ENCODE measurements at places on chromosomes 12 and 14.

DNA sequence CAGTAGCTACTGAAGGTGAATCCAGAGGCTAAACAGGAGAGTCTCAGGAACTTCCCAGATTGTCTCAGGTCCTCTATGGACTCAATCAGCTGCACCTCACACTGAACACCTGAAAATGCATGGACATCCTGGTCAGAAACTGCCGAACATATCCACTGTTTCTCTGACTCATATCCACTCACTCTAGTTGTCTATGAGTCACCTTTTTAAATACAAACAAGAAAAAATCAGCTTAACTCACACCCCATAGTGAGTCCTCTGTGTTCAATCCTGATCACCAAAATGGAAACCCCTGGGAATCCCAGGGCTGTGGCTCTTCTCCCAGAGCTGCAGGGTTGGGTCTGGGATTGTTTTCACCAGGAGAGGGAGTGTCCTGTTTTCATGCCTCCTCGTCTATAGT is 556.7 kb downstream of the TMEM121 start:
- DNase-seq: no peak

DNA sequence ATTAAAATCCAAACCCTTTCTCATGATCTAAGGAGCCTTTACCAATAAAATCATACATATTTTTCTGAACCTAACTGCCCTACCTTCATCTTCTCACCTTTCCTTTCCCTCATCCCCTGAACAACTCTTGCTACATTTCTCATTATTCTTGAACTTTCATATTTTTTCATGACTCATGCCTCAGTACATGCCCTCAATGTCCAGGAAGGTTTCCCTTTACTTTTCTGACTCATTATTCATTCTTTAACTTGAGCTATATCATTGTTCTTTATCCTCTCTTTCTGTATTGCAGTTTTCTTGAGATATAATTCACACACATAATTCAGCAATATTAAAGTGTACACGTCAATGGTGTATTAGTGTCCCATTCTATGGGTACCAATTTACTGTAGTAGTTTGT is 231.0 kb downstream of the ALG10B start:
- DNase-seq: no peak

GRCh38 chr12:87678453-87678852 is 350.7 kb downstream of the C12orf50 start:
- no peak for DNase-seq

DNA sequence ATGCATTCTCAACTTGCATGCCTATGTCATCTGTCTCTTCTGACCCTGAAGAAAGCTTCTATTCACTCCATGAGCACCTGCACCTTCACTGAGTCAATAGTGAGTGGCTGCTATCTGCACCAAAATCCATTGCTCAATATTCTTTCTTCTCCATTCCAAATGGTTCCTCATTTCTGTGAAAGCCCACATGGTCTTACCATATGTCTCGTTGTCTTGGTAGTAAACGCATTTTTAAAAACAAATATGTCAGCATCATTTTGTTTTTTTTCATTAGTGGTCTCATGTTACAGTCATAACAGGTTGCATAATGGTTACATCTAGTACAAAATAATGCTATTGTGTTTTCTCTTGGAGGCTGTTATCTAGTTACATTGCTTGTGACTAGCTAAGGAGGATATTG is 106.9 kb upstream of the CPM start:
- no peak for DNase-seq

DNA sequence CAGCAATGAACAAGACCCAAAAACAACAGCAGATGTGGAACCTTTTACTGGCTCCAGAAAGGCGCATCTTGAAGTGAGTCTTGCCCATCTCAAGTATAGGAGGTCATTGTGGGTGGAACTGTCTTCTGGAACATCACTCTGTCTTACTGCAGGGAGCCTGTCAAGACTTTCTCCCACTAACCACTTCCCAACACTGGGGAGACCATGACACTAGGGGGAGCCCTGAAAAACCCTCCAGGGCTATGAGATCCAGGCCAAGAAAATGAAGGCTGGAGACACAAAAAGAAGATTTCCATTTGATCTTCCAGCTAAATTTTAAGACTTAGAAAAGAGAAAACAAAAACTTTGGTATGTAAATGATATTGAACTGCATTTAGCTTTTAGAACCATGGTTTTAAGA is 13.5 kb upstream of the ATG14 start:
- no peak for DNase-seq

DNA sequence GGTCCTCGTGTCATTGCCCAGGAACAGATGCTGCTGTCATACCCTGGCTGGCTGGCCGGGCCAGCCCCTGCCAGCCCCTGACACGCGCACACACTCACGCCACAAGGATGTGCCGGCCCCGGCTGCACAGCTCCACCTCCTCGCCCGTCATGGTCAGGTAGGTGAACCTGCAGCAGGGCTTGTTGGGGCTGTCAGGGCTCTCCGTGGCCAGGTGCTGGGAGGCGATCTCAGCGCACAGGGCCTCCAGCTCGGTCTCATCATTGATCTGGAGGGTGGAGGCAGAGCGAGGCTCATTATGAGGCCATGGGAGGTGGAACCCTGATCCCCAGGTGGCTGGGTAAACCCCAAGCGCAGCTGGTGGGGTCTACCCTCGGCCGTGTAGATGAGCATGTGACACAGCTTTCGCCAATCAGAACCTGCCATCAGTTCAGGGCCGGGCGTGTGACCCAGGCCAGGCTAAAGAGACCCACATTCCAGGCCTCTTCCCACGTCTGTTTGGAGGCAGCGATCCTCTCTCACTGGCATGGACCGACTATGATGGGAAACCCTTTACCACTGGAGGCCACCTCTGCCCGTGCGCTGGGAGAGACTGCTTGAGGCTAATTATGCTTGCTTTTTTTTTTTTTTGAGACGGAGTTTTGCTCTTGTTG is 38.8 kb downstream of the TRAFD1 start:
- no peak for DNase-seq

GRCh38 chr14:85881935-85882334 is 352.0 kb downstream of the FLRT2 start:
- DNase-seq: no peak

DNA sequence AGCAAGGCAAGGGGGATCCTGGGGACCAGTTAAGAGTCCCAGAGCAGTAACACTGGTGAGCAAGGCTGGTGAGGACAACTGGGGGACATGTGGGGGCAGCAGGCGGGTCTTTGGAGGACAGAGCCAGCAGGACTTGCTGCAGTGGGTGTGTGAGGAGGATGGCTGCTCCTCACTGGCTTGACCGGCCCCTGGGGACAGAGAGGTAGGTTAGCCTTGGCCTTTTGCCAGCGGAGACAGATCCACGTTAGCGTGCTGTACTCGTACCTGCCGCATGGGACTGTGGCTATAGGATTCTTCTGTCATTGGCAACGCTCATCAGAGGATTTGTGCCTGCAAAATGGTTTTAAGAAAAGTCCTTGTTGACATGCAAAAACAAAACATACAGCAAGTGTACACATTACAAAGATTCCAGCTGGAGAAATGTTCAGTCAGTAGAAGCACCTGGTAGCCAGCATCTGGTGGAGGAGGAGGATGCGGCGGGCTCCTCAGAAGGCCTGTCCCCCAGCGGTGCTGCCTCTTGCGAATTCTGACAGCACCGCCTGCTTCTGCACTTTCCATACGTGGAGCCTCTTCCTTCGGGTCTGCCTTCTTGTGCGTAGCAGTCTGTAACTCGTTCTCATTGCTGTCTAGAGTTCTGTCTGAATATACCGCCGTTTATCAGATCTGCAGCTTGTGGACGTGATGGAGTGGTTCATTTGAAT is 91.3 kb downstream of the EP400 start:
- DNase-seq: no peak

DNA sequence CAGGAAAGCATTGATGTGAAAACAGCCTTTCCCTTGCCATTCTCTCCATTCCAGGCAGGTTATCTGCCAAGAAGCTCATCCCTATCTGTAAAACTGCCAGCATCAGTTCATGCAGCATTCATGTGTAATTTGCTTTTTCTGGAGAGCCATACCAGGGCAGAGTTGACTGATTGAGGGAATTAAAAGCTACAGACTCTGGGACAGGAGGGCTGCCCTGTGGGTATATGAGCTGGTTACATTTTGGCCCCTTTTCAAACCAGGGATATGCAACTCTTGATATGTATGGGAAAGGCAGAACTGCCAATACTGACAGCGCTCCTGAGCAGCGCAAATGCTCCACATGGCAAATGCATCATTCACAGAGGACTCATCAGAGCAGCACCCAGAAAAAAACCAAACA is 53.7 kb downstream of the SYT1 start:
- no peak for DNase-seq

- no peak for DNase-seq
Measured at GRCh38 chr12:76080017-76080728, 4.3 kb downstream of the NAP1L1 start.

GRCh38 chr12:75390156-75390898 is 562 bp upstream of the GLIPR1L2 start:
- DNase-seq: no peak

GRCh38 chr12:96034621-96035282 is 635 bp downstream of the LTA4H start:
- DNase-seq: no peak

DNA sequence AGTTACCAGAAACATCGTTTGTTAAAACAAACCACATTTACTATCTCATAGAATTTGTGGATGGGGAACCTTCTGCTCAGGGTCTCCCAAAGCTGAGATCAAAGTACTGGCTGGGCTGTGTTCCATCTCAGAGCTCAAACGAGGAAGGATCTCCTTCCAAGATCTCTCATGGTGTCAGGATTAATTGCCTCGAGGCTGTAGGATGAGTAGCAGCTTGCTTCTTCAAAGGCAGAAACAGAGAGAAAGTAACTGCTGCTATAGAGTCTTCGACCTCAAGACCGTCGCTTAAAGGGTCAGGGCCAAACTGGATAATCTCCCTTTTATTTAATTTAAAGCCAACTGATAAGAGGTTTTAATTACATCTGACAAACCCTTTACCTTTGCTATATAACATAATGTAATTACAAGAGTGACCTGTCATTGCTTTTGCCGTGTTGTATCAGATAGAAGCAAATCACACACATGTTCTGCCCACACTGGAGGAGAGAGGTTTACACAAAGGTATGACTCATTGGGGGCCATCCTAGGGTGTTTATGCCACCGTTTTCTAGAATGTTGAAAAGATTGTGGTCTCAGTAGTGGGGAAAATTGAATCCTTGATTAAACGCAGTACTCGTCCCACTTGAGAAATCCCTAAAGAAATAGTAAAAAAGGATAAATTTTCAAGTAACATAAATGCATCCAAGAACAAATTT is 868.8 kb upstream of the TMEM132C start:
- DNase-seq: no peak

DNA sequence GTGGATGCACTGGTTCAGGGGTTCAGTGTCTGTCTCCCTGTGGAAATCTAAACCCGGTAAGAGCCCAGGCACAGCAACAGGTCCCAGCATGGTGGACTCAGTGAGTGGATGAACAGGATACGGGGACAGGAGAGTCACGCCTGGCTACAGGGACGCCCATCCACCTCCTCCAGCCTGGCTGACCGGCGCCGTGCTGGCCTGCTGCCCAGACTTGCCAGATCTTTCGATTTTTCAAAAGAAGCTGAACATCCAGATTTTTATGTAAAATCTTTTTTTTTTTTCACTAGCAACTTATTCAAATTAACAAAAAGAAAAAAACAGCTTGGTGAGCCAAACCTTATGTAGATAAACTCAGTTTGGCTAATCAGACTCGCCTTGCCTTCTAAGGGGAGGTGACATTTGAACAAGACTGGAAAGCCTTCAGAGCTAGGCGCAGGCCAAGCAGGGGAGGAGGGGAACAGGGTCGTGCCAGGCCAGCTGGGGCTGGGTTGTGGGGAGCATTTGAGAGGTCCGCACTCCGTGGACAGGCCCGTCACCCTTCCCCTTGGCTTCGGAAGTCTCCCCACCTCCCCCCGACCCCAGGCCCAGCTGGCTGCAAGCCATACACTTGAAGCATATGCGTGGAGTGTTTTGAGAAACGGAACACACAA is 87.8 kb upstream of the NCOR2 start:
- DNase-seq: peak; percentile 72

GRCh38 chr14:80356413-80356812 is 145.1 kb upstream of the DIO2 start:
- no peak for DNase-seq

DNA sequence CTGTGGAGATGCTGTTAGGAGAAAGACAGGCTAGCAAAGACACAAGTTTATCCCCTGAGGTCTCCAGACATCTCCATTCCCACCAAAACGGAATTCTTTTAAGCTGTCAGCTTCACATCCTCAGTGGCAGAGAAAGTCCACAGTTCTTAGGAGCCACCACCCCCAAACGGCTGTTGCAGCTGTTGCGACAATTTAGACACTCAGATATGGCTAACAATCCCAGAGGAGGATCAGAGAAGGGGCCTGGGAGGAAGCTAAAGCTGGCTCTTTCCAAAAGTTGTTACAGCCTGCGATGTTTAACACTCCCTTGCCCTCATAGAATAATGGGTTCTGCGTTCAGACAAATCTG is 1.9 kb upstream of the ATP5MC2 start:
- no peak for DNase-seq

- no peak for DNase-seq
Measured at GRCh38 chr12:20458011-20458410, 89.7 kb downstream of the PDE3A start.

DNA sequence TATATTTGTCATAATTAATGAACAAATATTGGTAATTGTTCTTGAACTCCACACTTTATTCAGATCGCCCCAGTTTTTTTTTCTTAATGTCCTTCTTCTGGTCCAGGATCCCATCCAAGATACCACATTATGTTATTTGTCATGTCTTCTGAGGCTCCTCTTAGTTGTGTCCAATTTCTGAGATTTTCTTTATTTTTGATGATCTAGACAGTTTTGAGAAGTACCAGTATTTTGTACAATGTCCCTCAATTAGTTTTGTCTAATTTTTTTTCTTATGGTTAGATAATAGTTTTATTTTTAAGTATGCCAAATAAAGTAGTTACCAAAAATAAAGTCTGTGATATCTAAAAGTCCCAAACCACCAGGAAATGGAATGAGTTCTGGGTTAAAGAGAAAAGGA is 440.8 kb upstream of the ATP2B1 start:
- no peak for DNase-seq

DNA sequence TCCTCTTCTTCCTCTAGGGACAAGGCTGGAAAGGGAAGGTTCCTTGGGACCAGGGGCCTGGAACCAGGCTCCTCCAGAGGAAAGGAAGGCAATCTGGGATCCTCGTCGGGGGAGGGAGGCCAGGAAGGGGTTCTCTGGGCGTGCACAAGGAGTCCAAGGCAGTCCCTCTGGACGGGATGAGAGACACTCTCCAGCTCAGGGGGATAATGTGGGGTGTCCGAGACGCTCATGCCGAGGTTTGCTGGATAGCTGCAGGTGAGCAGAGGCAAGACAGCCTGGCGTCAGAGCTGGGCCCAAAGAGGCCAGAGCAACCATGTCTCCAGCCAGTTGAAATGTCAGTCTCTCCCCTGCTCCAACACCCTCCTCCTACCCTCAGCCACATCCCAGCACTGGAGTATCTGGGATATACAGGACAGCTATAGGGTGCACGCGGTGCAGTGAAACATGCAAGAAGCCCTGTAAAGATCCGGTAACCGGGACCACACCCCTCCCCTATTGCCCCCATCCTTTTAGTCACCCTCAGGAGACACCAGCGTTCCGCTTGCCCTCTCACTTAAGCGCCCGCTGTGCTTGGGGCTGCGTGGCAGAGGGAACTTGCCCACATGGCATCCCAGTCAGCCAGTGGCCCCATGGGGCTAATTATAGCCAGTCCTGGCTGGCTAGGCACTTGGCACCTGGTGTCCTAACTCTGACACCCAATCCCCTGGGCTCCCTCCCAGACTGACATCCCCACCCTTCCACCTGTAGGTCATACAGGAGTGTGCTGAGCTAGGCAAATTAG is at the start of gene KLHL33:
Gene KLHL33, minus strand, starts transcription at position 585 of the 781 bp plus-strand sequence. Its CDS starts 355 bp downstream, at position 230.
- DNase-seq: peak; percentile 90

All from psoas muscle (tissue), 8 donors.